ENCODE measurements at places on chromosomes 6 and 20.

GRCh38 chr6:170102038-170102437 is 188.8 kb downstream of the DLL1 start:
- no peak for DNase-seq

- DNase-seq: no peak
Measured at GRCh38 chr20:19317237-19318069, 105.0 kb downstream of the SLC24A3 start.

DNA sequence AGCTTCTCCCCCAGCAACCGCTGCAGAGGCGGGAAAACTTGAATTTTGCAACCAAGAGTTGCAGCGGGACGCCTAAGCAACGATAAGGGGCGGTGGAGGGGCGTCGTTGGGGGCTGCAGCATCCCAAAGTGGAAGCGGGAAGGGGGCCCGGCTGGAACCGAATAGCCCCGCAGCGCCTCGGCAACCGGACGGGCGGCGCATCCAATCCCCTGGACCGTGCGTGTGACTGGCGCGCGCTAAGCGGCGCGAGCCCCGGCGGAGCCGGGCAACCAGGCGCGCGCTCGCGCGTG is 670 bp upstream of the PARD6B start:
- DNase-seq: no peak

DNA sequence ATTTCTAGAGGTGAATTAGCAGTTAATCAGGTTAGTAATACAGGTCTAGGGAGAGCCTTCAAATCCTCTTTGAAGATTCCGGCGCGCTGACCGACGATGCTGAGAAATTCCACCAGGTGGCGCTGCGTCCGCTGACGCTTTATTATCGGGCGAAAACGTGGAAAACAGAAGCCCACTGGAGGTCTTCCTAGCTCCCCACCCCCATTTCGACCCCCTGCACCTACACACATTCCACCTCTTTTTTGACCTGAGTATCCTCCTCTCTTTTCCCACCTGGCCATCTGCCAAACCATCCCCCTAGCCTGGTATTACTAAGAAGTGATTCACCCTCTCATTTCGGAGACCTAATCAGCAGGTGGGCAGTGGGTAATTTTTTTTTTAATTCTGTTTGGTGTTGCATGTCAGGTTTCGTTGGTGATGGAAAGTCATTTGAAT is 65.4 kb upstream of the RIN2 start:
- DNase-seq: peak; percentile 64

DNA sequence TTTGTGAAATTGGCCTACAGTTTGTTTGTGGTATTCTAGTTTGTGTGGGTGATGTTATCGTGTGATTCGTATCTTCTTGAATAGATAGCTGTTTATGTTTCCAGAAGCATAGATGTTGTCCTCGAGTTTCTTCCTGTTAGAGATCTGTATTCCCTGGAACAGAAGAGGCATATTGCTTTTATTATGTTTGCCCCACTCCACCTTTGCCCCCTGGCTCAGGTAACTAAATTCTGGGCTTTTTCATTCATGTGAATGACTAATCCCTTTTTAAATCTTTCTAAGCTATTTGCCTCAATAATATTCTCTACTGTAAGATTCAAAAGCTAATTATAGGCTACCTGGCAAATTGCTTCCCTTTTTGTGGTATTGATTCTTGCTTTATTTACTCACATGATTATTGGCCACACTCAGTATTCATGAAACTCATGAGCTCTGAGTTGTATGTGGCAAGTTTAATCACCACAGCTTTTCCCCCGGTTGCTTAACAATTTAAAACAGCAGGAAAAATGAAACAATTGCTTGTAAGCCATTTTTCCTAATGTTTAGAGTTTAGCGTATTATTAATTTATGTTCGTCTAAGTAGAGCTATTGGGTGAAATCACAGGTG is 12.6 kb downstream of the RNF217 start:
- DNase-seq: no peak

DNA sequence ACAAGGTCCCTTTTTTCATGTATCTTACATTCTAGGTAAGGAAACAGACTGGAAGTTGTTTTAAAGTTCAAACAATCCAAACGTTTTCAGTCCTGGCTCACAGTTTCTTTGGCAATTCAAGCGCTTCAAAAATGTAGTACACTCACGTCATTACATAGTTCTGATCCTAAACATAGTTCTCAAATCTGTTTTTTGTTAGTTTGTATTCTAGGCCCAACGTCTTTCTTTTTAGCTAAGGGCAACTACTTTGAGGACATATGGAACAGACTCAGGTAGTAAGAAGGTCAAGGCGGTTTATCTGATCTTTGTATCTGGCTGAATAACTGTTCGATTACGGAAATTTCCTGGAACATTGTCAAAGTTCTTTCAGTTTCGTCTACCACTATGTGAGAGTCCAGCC is 36.9 kb upstream of the PLCB4 start:
- no peak for DNase-seq

DNA sequence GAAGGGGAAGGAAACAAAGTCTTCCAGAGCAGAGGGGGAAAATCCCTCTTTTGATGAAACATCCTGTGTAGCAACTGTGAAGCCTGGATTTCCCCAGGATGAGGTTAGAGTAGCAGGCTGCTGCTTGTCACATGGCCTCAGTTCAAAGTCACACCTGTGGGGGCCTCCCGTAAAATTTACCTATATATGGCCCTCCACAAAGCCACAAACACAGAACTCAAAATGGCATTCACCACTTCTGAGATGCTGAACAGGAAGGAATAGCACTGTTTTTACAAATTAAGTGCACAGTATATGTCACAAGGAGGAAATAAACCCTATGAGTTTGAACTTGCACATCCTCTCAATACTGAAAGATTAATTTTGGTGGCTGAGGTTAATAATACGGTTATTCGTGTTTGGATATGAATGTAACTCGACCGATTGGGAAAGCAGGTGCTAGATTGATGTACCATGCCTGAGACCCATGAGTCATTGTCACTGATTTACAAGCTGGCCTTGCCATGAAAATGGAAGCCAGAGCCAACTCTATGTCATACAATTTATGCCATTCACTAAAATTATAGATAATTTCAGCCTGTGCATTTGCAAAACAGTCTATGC is 70.6 kb downstream of the SGK1 start:
- peak; percentile 44 for DNase-seq
